ENCODE measurements at places on chromosomes 12 and 14. TPM values are rescaled to one million over a fixed set of nuclear protein-coding genes. Genes with fewer than 3 reads are reported as not detected.

CCDC196 gene
- total RNA-seq: not detected

TAS2R8 gene
- not detected for total RNA-seq

EGLN3 gene
- total RNA-seq: 13.9 TPM

DBX2 gene
- total RNA-seq: 0.33 TPM

CRADD gene
- 24.0 TPM for total RNA-seq

PLA2G1B gene
- total RNA-seq: not detected

B4GALNT1 gene
- total RNA-seq: 2.6 TPM

CELA1 gene
- total RNA-seq: not detected

TCL1A gene
- total RNA-seq: not detected

- H3K36me3 ChIP-seq: no peaks in the 10 kb centered on the region
- no peaks in the 10 kb centered on the region for H3K4me1 ChIP-seq
- H3K27ac ChIP-seq: no peak overlapping the region
- no peak for DNase-seq
- no peaks in the 10 kb centered on the region for H3K27me3 ChIP-seq
These were observed 70.5 kb upstream of the CPSF6 start for GRCh38 chr12:69168828-69169227.

DNA sequence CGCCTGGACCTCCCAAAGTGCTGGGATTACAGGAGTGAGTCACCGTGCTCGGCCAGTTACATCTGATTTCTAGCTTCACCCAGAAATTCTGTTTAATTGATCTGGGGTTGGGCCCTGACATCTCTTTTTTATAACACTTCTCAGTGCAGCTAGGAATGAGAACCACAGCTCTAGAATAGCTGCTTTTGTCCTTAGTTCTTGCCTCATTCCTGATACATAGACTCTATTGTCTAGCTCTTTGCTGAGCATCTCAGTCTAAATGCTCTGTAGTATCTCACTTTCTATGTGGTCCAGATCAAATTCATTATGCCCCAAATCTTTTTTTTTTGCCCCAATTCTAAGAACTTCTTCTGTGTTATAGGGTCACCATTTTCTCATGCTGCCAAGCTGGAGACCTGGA, 29.9 kb upstream of the FUT8 start:
- H3K27me3 ChIP-seq: no peaks in the 10 kb centered on the region
- H3K36me3 ChIP-seq: no peaks in the 10 kb centered on the region
- DNase-seq: no peak
- no peaks in the 10 kb centered on the region for H3K4me1 ChIP-seq
- H3K4me3 ChIP-seq: no peak overlapping the region

DNA sequence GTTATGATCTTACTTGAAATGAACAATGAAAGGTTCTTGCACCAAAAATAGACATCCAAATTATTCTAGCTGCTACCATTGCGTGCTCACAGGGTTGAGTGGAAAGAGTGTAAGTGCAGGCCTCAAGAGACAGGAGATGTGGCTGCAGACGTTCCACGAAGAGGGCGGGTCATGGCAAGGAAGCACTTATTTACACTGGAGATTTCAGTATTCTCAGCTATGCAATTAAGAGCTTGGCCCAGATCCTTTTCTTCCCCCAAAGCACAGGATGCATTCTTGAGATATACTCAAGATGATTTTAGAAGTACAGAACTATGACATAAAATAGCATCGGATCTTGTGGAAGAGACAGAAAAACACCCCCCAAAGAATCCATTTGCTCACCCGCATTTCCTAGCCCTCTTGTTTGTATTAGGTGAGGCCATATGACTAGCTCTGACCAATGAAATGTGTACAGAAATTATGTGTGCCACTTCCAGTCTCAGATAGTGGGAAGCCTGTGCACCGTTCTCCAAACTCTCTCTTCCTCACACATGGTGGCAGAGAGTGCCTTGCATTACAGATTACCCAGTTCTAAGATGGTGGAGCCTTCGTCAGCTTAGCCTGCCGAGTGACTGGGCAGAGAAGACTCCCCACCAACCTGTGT, 261.4 kb downstream of the TTC8 start:
- no peaks in the 10 kb centered on the region for H3K4me1 ChIP-seq
- H3K36me3 ChIP-seq: no peaks in the 10 kb centered on the region
- no peaks in the 10 kb centered on the region for H3K27me3 ChIP-seq
- H3K27ac ChIP-seq: no peak overlapping the region
- no peak for DNase-seq

- H3K27me3 ChIP-seq: no peaks in the 10 kb centered on the region
- H3K27ac ChIP-seq: no peak overlapping the region
- no peak overlapping the region for H3K4me3 ChIP-seq
- H3K4me1 ChIP-seq: no peaks in the 10 kb centered on the region
- no peak for DNase-seq
These were observed 1026.9 kb upstream of the FOXG1 start for GRCh38 chr14:27739657-27740156.

DNA sequence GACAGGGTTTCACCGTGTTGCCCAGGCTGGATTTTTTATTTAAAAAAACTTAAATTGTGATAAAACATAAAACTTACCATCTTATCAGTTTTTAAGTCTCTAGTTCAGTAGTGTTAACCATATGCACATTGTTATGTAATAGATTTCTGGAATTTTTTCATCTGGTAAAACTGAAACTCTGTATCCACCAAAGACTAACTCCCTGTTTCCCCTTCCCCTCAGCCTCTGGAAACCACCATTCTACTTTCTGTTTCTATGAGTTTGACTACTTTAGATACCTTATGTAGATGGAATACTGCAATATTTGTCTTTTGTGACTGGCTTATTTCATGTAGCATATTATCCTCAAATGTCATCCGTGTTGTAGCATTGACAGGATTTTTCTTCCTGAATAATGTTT, 12.8 kb upstream of the PLEKHG3 start:
- H3K4me3 ChIP-seq: no peak overlapping the region
- DNase-seq: no peak
- no peak overlapping the region for H3K27ac ChIP-seq
- no peaks in the 10 kb centered on the region for H3K36me3 ChIP-seq
- no peaks in the 10 kb centered on the region for H3K4me1 ChIP-seq

DNA sequence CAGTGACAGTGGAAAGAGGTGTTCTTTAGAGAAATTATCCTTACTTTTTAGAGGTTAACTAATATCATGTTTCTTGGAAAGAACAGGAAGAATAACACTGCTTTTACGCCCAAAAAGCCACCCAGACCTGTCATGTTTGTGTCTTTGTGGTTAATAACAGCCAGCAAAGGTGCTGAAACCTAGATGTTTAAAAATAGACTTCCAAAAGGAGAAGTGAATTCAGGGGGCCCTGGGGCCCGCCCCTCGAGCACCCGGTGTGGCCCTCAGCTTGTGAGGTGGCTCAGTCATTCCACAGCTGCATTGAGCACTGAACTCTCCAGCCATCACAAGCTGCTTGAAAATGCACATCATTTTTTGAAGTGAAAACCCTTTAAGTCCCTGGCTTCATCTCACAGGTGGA, 20.8 kb upstream of the AMN start:
- H3K27me3 ChIP-seq: no peaks in the 10 kb centered on the region
- DNase-seq: no peak
- no peak overlapping the region for H3K4me3 ChIP-seq
- no peaks in the 10 kb centered on the region for H3K4me1 ChIP-seq

GRCh38 chr14:95220663-95221231, 63.4 kb upstream of the DICER1 start:
- H3K4me3 ChIP-seq: no peak overlapping the region
- no peaks in the 10 kb centered on the region for H3K4me1 ChIP-seq
- no peak overlapping the region for H3K27ac ChIP-seq
- H3K27me3 ChIP-seq: no peaks in the 10 kb centered on the region
- no peaks in the 10 kb centered on the region for H3K36me3 ChIP-seq

DNA sequence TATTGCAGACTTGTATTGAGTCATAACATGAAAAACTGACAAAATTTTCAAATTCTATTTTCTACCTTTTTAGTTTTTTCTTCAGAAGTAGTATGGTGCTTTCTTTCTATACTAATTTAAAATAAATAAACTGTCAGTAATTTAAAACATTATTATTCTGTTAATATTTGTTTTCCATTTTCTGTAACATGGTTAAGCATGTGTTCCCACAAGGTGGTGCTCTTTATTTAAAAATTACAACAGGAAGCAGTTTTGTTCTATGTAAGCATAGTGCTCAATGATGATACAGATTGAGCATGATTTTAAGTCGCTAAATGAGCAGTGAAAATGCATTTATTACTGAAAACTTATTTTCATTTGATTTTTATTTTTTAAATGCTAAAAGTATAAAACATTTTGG, 114.6 kb downstream of the PPFIA2 start:
- H3K27me3 ChIP-seq: no peaks in the 10 kb centered on the region
- no peaks in the 10 kb centered on the region for H3K36me3 ChIP-seq
- H3K4me1 ChIP-seq: no peaks in the 10 kb centered on the region
- H3K27ac ChIP-seq: no peak overlapping the region

DNA sequence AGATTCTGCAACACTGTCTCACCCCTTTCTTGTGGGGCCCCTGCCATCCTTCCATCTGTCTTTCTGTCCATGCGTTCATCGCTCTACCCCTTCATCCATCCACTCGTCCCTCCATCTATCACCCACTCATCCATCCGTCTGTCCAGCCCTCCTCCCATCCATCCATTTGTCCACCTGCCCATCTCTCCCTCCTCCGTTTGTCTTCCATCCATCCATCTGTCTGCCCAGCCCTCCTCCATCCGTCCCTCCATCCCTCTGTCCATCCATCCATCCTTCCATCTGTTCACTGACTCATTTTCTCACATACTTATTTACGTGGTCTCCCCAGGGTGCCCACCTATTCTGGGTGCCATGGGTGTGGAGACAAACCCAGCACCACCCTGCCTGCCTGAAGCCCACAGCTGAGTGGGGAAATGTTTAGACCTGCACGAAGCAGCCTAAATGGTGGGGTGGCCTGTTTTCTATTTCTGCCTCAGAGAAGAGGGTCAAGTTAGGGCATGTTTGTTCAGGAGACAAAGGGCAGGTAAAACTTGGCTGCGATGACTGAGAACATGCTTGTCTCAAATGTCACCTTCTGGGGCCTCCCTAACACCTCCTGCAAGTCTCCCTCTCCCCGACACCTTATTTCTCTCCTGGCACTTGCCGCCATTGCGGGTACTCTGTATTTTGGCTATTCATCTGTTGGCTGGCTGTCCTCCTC, 2.8 kb upstream of the SLC25A47 start:
- H3K4me1 ChIP-seq: no peaks in the 10 kb centered on the region
- H3K36me3 ChIP-seq: no peaks in the 10 kb centered on the region
- DNase-seq: no peak
- H3K4me3 ChIP-seq: no peak overlapping the region
- no peaks in the 10 kb centered on the region for H3K27me3 ChIP-seq
- no peak overlapping the region for H3K27ac ChIP-seq

DNA sequence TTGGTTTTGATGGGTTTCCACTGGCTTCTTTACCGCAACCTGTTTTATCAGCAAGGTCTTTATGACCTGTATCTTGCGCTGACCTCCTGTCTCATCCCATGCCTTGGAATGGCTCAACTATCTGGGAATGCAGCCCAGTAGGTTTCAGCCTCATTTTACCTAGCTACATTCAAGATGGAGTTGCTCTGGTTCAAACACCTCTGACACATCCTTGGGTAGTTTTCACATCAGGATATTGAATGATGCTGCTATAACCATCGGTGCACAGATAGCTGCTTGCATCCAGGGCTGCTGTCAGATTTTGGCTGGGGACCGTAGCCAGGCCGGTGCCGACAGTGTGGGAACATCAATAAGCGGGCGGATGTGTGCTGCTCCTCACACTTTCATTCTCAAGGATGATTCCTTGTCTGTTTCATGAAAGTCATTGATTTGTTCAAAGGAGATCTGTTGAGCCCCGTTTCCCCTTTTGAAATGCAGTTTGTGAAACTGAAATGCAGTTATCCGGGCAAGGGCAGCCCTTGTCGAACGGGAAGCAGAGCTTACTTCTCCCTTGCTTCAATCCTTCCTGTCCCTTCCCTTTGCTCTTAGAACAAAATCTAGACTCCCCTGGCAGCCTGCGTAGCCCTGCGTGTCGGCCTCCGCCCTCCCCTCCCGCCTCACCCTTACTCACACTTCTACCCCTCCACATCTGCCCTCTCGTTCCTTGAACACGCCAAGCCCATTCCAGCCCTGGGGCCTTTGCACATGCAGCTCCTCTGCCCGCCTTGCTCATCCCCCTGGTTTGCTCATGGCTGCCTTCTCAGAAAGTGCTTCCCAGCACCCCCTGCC, 49.2 kb upstream of the NCOR2 start:
- H3K27me3 ChIP-seq: no peaks in the 10 kb centered on the region
- no peak for DNase-seq
- H3K27ac ChIP-seq: no peak overlapping the region
- no peaks in the 10 kb centered on the region for H3K36me3 ChIP-seq

- H3K36me3 ChIP-seq: no peaks in the 10 kb centered on the region
- H3K4me1 ChIP-seq: no peaks in the 10 kb centered on the region
- peak overlapping the region; percentile 83 for H3K4me3 ChIP-seq
- peak overlapping the region; percentile 96 for H3K27ac ChIP-seq
- no peak for DNase-seq
These were observed 1.1 kb downstream of the SMIM10L1 start for GRCh38 chr12:11171969-11172675.

- peaks cover 10% of the 10 kb centered on the region for H3K36me3 ChIP-seq
- no peaks in the 10 kb centered on the region for H3K27me3 ChIP-seq
- peak overlapping the region; percentile 80 for H3K4me3 ChIP-seq
- no peak for DNase-seq
These were observed 605 bp downstream of the ANKRD52 start for GRCh38 chr12:56257491-56258067.

DNA sequence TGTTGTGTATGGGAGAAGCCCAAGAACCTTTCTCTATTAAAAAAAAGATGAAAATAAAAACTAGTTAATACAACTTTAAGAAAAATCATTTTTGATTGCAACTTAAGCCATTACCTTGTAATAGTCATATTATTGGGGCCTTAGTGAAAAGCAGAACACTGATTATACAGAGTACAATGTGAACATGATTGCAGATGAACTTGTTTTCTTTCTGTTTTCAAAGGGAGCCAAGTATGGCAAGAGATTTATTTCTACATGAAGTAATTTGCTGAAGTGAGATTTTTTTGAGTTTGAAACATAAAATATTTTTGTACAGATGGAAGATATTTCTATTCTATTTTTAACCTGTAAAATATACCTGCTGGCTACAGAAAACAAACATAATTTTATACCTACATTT, 104.9 kb downstream of the GPR135 start:
- H3K4me3 ChIP-seq: no peak overlapping the region
- no peaks in the 10 kb centered on the region for H3K27me3 ChIP-seq
- no peak for DNase-seq
- H3K4me1 ChIP-seq: no peaks in the 10 kb centered on the region
- H3K36me3 ChIP-seq: no peaks in the 10 kb centered on the region
- peak overlapping the region; percentile 16 for H3K27ac ChIP-seq

DNA sequence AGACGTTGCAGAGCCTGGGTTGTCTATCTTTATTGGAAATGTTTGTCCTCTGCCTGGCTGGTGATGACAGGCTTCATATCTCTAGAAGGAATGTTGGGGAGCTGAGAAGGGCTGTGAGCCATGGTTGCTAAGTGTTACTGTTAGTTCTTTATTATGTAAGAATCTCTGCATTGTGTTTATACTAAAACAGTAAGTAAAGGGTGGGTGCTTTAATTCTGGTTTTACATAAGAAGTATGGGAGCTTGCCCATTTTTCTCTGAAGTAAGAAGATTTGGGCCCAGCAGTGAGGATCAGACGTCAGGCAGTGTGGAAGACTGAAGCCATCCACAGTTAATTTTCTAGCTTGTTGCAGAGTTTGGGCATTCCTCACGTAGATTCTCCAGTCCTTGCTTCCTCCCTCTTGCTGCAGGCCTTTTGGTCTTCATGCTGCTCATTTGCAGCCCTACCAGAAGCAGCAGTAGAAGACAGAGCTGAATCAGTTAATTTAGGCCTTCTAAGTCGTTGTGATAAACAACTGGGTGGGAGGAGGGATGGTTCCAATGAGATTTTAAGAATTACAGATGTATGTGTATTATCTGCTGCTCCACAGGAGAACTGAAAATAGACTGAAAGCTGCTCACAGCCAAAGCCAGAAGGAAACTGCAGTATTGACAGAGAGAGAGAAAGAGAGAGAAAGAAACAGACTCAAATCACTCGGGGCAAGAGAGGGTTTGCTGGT, 21.4 kb downstream of the WNT5B start:
- H3K4me1 ChIP-seq: no peaks in the 10 kb centered on the region
- peak overlapping the region; percentile 38 for H3K27ac ChIP-seq
